ENCODE measurements at places on chromosomes 5 and 9.
A peak's percentile ranks its signal among the peaks of the same experiment; 100 is the strongest.

- no peak for DNase-seq
These were observed 136.6 kb upstream of the RAPGEF1 start for GRCh38 chr9:131876486-131876885.

GRCh38 chr5:1037671-1038416 is 29.2 kb downstream of the NKD2 start:
- no peak for DNase-seq

- DNase-seq = no peak
These were observed 3.6 kb downstream of the PTGER4 start for GRCh38 chr5:40683305-40683704.

DNA sequence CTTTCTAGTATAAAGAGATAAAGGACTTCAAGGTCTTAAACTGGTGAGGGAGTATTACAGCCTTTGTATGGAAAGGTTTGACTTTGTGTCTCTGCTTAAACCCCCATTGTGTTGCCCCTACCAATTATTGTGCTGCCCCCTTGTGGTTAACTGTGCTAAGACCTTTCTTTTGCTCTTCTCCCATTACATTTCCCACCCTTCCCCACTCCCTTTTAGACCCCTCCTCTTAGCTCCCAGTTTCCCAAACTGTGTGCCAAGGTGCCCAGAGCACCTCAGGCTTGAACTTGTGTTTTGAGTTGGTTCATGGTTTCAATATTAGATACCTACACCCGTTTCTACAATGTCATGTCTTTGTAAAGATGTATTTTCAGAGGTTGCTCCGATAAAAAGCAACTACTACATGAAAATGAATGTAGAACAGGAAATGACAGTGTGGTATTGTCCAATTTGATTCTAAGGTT is 2.9 kb downstream of the JAK2 start:
- peak; percentile 47 for DNase-seq

GRCh38 chr5:120539471-120539870 is 75.4 kb downstream of the PRR16 start:
- DNase-seq = no peak

GRCh38 chr5:67303356-67303755 is 106.8 kb upstream of the CD180 start:
- DNase-seq = no peak

GRCh38 chr5:134171972-134172371 is 4.8 kb downstream of the SKP1 start:
- DNase-seq = no peak

DNA sequence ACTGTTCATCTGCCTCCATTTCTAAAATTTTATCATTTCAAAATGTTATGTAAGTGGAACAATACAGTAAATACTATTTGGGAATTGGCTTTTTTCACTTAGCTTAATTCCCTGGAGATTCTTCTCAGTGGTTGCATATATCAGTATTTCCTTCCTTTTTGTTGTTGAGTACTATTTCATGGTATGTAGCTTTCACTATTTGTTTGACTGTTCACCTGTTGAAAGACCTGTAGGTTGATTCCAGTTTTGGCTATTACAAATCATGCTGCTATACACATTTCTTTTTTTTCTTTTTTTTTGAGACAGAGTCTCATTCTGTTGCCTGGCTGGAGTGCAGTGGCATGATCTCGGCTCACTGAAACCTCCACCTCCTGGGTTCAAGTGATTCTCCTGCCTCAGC is 33.0 kb upstream of the PWWP2A start:
- DNase-seq = no peak

Data from stimulated activated naive CD8-positive, alpha-beta T cell treated with anti-CD3 and anti-CD28 coated beads, Interleukin-15, amount 100 ng/mL, for 72 hours (primary cell).